IPS DF 19.7 (cell line): ENCODE measurements at places on chromosomes 7 and 10.
A peak's percentile ranks its signal among the peaks of the same experiment; 100 is the strongest.

DNA sequence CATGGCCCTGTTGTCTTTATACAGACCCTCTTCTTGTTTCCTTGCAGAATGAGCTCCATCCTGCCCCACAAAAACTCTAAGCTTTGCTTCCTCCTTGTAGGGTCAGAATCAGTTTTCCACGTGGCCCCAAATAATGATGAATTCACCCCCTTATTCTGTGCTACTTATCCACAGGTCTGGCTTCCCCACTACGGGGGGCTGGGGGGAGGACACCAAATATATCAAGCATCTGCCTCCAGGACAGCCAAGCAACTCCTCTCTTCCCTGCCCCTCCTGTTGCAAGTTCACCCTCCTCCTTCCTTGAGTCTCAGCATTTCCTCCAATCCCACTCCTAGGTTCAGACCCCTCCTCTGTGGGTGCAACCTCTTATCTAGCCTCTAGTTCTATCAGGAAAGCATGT is 743.3 kb downstream of the GRID1 start:
- no peak for DNase-seq

DNA sequence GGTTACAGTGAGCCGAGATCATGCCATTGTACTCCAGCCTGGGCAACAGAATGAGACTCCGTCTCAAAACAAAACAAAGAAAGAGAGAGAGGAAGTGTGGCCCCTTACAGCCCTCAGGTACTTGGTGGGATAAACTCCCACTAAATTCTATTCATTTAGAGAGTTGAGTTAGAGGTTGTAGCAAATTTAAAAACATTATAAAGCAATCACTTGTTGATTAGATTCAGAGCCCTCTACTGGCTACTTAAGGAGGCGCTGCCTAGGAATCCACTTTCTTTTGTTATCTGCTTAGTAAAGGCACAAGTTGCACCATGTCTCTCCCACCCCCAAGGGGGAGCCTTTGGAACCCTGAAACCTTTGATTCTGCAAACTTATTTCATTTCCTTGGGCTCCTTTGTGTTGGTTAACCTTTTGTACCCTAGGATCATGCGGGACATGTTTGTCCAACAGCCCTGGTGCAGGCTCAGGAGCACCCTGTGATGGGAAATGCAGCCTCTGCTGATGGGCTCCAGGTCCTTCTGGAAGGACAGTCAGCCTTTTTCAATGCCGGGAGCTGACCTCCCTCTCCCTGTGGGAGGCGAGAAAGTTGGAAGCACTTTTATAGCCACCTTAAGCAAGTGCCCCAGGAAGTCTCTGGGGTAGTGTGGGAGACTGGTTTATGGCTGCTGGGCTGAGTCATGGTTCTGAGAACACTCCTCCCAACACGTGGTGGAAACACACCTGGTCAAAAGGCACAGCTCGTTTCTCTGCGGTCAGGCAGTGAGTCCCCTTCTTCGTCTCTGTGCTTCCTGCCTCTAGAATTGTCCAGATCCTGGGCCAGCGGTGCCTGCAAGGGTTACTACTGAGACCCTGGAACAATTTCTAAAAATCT is 2.3 kb downstream of the HKDC1 start:
- peak; percentile 54 for DNase-seq

- no peak for DNase-seq
These were observed 7.6 kb downstream of the STARD3NL start for GRCh38 chr7:38185395-38186307.

GRCh38 chr7:21782996-21783395 is 162.7 kb downstream of the CDCA7L start:
- DNase-seq = no peak

GRCh38 chr7:123935436-123936381 is 10.7 kb downstream of the SPAM1 start:
- no peak for DNase-seq
